Stimulated activated CD4-positive, alpha-beta T cell treated with anti-CD3 and anti-CD28 coated beads, Interleukin-4, amount 100 ng/mL, for 1 hour (primary cell): ENCODE measurements at places on chromosomes 4 and X.

GRCh38 chrX:154063234-154063633 lies 34.3 kb downstream of the MECP2 start:
- DNase-seq: peak; percentile 2

DNA sequence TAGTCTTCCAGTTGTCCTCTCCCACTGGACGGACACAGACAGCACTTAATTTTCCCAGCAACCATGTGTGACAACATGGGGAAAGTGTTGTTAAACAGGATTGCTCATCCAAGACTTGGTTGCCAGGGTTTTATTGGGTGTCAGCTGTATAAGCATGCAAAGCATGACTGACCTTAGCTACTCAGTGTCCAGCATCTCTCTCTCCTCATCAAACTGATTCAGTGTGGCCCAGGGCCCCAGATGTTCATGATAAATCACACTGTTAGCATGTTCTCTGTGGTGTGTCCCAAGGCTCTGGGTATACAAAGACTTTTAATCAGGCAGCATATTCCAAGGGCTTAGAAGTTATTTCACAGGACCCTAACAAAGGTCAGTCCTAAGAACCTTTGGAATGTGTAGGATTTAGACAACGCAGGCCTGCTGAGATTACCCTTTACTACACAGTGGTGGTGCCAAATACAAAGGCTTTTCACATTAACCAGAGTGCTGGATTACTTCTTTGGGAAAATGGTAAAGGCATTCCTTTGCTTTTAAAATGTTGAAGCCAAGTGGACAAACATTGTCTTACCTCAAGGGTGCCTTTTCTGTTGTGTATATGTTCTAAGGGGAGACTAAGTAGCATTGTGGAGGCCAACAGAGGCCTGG lies 213.3 kb downstream of the GLUD2 start:
- no peak for DNase-seq

- DNase-seq: no peak
Measured at GRCh38 chrX:16661495-16661894, 11.5 kb downstream of the S100G start.

DNA sequence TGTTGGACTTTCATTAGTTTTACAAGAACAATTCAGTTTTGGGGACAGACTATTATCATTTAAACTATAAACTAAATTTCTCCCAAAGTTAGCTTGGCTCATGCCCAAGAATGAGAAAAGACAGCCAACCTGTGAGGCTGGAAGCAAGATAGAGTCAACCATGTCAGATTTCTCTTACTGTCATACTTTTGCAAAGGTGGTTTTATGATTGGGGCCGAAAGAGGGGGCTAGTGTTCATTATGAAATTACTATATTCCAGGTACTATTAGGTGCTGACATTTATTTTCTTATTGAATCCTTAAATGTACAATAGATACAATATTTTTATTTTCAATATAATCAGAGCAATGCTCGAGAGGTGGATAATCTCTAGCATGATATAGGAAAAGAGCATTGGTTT lies 30.6 kb downstream of the HERC6 start:
- no peak for DNase-seq

GRCh38 chrX:66863721-66864120 lies 224.8 kb upstream of the EDA2R start:
- DNase-seq: no peak

GRCh38 chr4:94435874-94436273 lies 15.9 kb upstream of the PDLIM5 start:
- no peak for DNase-seq

- no peak for DNase-seq
Measured at GRCh38 chr4:79330720-79331119, 4.9 kb upstream of the NAA11 start.

DNA sequence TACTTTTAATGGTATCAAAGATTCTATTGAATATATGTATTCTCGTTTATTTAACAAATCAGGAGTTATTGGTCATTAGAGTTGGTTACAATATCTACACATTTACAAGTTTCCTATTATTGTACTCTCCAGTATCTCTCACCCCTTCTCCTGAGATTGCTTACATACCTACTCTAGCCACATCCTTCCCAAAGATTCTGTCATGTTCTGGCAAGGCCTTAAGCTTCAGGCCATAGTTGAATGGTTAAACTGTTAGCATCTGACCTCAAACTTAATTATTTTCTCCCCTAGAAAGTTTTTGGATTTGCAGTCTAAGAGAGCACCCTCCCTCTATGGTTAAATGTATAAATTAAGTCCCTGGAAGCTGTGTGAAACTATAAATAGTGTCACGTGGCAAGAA lies 784.2 kb downstream of the GLUD2 start:
- DNase-seq: no peak

DNA sequence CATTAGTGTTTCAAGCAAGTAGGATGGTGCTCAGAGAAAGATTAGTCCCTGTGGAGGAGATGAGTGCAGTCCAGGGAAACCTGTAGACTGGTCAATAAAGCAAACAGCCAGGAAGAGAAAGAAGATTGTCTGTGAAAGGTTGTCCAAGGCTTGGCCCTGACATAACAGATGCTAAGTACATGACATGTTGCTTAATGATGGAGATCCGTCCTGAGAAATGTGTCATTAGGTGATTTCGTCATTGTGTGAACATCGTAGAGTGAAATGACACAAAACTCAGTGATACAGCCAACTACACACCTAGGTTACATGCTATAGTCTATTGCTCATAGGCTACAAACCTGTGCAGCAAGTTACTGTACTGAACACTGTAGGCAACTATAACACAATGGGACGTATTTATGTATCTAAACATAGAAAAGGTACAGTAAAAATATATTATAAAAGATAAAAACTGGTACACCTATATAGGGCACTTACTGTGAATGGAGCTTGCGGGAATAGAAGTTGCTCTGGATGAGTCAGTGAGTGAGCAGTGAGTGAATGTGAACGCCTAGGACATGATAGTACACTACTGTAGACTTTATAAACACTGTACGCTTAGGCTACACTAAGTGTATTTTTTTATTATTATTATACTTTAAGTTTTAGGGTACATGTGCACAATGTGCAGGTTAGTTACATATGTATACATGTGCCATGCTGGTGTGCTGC lies 9.0 kb upstream of the PRSS48 start:
- no peak for DNase-seq

GRCh38 chr4:105620640-105621323 lies 68.4 kb downstream of the ARHGEF38 start:
- DNase-seq: no peak
